ENCODE measurements at places on chromosomes 11 and 22.

DNA sequence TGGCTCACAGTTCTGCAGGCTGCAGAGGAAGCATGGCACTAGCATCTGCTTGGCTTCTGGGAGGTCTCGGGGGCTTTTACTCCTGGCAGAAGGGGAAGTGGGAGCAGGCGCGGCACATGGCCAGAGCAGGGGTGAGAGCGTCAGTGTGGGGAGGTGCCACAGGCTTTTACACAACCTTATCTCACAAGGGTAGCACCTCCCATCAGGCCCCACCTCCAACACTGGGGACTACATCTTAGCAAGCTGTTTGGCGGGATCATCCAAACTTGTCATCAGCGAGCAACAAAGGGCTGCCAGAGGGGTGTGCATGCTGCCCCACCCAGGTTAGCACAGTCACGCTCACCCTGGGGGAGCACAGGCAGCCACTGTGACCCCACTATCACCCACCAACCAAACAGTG lies 18.9 kb upstream of the YPEL1 start:
- DNase-seq, result no peak

- no peak for DNase-seq
Measured at GRCh38 chr11:75845324-75845723, 30.3 kb downstream of the UVRAG start.

DNA sequence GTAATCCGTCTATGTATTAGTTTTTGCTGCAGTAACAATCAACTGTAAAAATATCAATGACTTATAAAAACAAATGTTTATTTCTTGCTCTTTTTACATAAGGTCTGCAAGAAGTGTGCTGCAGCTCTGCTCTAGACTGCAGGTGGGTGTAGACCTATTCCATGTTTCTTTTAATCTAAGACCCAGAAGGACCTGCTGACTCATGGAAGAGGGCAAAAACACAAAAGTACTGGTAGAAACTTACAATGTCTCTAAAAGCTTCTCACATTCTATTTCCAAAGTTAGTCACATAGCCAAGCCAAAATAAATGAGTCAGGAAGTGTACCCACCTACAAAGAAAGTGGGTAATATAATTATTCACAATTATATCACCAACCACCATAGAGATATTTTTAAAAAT lies 435.9 kb upstream of the FAT3 start:
- no peak for DNase-seq

GRCh38 chr11:73312851-73313327 lies 4.8 kb downstream of the ARHGEF17 start:
- no peak for DNase-seq

DNA sequence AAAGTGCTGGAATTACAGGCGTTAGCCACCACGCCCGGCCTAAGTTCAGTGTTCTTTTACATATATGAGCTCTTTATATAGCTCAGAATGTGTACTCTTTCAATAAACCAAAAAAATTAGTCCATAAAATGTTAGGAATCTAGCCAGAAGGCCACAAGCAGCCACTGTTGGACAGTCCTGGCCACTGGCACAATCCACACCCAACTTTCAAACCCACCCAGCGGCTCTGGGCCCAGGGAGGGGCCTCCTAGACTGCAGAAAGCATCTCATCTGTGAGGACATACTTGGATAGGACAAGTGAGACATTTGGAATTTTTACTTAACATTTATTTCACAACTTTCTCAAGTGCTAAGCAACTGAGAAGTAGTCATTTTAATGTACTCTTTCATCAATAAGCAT lies 6.4 kb downstream of the PACSIN2 start:
- no peak for DNase-seq

GRCh38 chr11:2795491-2795991 lies 90.0 kb downstream of the CDKN1C start:
- DNase-seq, result no peak

Measured in CD8-positive, alpha-beta T cell (primary cell).